ENCODE measurements at places on chromosomes 5 and 9.

DNA sequence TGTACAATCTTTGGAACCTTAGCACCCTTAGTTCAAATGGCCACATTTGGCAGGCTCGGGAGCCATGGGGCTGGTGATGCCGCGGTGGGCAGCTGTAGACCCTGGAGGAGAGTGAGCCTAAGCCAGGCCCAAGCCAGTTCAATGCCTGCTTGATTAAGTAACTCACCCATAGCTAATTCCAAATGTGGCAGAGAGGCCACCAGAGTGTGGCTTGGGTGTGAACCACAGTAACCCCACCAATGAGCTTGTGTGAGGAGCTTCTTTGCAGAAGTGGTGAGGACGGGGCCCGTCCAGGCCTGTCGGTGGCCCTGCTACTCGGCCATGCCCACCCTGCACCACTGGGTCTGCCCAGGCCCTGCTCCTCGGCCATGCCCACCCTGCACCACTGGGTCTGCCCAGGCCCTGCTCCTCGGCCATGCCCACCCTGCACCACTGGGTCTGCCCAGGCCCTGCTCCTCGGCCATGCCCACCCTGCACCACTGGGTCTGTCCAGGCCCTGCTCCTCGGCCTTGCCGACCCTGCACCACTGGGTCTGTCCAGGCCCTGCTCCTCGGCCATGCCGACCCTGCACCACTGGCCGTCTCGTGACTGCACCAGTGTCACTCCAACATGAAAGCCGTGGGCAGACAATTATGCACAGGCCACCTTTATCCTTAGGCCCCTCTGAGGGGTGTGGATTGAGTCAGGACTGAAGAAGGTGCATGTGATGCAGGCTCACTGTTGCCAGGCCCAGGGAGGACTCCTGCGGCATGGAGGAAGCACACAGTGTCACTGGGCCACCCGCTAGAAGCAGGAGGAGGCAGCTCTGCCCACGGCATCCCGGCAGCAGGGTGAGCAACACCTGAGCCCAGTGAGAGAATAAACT, 75.4 kb downstream of the MRPL36 start:
- DNase-seq: no peak

GRCh38 chr5:171624396-171624795, 161.2 kb upstream of the SMIM23 start:
- no peak for DNase-seq

- DNase-seq: no peak
These were observed 27.2 kb downstream of the C9orf152 start for GRCh38 chr9:110180511-110181434.

DNA sequence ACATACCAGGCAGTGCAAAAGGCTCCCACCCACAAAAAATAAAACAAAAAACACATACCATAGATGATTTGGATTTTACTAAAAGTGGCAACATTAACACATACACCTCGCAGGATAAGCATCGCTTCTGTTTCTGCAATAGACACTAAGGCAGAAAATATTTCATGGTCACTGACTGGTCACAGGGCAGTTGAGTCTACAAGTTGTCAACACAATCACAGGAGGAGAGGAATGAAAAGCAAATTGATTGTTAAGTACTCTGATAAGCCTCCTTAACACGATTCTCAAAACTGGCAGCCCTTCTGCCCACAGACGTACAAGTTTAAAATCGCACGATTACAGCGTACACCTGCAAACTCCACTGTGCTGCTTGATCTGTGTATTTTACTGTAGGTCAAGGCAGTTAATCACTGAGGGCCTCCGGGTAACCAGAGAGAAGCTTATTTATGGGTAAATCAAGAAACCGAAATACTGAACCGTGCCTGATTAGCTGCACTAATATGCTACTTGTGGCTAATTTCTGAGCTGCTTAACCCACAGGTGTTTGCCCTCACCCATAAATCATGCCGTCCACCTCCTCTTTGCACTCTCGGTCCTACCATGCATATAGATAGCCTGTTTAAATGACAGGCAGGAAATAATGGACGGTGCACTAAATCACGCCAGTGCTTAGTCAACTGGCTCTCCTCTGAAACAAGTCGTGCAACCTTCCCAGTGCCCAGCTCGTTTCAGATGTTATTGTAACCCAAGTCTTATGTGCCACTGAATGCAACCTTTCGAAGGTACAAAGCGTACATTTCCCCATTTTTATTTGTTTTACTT, 659.4 kb upstream of the ADAMTS16 start:
- DNase-seq: no peak

- DNase-seq: no peak
These were observed 33.0 kb upstream of the C6 start for GRCh38 chr5:41246376-41246775.

DNA sequence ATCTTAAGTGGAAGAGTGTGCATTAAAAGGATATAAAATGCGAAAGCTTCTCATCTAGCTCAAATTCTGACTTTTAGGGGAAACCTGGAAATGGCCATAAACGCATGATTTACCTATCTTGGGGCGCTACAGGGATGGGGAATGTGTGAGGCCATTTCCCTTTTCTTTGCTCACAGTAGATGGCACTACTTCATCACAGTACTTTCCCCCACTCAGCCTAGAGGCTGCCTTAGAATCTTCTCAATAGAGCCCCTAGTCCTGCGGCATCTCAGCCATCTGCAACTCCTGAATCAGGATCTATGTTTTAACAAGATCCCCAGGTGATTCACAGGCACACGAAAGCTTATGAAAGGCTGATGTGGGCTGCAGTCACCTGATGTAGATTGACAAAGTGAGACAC, 110.8 kb downstream of the LHFPL2 start:
- DNase-seq: peak; percentile 25

DNA sequence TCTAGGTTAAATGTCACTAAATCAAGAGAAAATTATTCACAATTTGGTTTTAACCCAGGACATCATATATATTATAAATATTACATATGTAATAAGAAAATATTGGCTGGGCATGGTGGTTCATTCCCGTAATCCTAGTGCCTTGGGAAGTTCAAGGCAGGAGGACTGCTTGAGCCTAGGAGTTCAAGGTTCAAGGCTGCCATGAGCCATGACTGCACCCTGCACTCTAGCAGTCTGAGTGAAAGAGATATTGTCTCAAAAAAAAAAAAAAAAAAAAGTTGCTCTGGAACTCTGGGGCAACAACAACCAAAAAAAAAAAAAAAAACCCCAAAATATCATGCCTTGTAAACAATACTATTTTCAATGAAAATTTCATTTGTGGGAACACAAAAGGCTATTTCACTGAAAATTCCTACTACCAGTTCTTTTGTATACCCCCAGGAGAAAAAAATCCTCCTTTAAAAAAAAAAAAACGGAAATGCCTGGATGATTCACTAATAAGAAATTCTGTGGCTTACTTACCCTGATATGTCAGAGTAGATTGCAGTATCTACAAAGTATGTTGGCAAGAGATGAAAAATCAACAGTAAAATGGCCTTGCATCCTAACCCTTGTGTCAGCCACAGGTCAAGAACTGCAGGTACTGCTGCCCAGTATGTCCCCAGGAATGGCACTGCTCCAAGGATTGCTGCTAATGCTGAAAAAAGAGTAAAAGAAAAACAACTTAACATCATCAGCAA, 22.6 kb upstream of the CTNNAL1 start:
- no peak for DNase-seq

- no peak for DNase-seq
These were observed 409.4 kb upstream of the PTGER4 start for GRCh38 chr5:40270274-40270845.

DNA sequence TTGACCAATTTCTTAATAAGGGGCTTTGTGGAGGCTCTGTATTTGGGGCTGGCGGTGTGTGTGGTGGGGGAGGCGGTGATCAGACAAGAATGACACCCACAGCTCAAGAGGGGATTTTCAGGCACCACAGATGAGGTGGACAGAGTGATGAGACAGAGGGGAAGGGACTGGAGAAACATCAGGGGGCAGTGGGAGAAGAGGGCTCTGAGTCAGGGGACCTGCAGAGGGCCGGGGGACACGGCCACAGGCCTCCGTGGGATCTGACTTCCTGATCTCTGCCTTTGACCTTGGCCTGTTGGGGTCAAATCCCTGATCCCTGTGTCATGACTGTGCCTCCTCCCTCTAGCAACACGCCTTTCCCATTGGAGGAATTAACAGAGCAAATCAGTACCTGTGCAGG, 197.7 kb downstream of the C9orf50 start:
- no peak for DNase-seq

- no peak for DNase-seq
These were observed 782.2 kb upstream of the NUDT12 start for GRCh38 chr5:104344809-104345208.

DNA sequence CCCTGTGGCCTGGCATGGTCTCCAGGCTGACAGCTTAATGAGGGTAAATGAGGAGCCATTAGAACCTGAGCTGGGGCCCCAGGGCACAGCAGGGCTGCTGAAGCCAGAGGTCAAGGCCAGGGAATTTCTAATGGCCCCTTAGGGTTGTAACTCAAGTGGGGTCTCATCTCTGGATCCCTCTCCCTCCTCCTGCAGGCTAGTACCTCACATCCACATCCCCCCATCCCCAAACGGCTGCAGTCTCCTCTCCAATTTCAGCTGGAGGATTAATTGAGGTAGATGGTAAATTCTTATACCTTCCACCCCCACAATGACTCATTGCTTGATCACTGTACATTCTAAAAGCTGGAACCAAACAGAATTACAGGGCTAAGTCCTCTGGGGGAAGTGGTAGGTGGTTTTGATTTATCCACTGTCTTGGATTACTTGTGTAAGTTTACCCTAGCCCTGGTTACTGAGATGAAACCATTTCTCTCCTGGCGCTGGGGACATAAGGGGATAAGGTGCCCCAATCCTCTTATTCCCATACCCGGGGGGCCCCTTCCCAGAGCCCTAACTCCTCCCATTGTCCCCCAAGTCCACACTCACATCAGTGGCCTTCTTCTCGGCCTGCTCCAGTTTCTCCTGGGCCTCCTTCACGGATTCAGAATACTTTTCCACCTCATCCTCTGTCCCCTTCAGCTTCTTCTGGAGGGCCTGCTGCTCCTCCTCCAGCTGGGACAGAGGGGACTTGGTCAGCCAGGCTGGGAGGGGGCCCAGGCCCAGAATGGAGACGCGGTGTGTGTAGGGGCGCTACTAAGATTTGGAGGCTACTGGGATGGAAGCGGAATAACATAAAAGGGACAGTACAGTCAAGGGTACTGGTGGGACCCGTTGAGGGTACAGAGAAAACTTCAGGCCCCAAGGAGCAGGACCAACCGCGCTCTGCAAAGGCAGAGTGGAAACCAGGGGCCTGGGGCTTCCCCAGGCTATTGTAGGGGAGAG, 875 bp downstream of the TPM2 start:
- no peak for DNase-seq

DNA sequence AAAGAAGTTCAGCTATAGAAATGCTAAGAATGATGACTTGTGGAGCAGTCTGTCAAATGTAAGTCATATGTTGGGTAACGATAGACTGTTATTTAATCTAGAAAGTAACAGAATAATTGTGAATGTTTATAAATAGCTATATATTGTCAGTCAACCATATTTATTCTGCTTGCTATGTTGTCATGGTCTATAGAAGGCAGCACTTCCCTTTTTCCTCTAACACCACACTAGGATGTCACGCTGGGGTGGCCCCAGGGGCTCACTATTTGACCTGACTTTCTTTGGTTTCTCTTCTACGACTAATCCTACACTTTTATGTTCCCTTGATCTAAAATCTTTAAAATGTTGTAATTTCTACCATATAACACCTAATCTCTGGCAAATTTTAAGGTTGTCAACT, 20.5 kb downstream of the ERAP2 start:
- DNase-seq: no peak

GRCh38 chr5:133357758-133358157, 254.6 kb downstream of the FSTL4 start:
- DNase-seq: no peak

GRCh38 chr5:120134944-120135343, 329.2 kb upstream of the PRR16 start:
- DNase-seq: no peak
